Glutamatergic neuron (in vitro differentiated cells): ENCODE measurements at places on chromosomes 11 and 22. TPM values are rescaled to one million over a fixed set of nuclear protein-coding genes. Genes with fewer than 3 reads are reported as not detected.

Gene OR4D5
- total RNA-seq, result not detected

Gene TEAD1
- total RNA-seq, result 62.5 TPM

Gene PNPLA5
- not detected for total RNA-seq

Gene OR51I1
- total RNA-seq, result not detected

Gene MGAT3
- 12.8 TPM for total RNA-seq

Gene SYT9
- 3.7 TPM for total RNA-seq

GRCh38 chr11:112470355-112470754 is 209.7 kb upstream of the PLET1 start:
- H3K36me3 ChIP-seq, result no peaks in the 10 kb centered on the region
- no peaks in the 10 kb centered on the region for H3K4me1 ChIP-seq
- H3K27ac ChIP-seq, result no peak overlapping the region
- no peaks in the 10 kb centered on the region for H3K27me3 ChIP-seq
- no peak for DNase-seq
- no peak overlapping the region for H3K4me3 ChIP-seq

DNA sequence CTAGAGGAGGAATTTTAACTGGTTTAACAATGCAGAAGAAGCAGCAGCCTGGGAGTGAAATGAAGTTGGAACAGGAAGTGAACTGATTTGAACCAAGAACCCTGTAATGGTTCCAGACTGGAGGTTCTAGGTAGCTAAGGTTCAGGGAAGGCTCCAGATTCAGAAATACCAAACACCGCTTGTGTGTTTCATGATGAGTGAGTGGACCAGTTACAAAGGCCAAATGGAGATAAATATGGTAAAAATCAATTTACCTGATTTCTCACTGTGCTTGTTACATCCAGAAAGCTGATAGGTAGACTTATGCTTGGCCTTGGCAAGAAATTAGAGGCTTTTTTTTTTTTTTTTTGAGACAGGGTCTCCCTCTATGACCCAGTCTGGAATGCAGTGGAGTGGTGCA is 12.9 kb downstream of the ATG13 start:
- no peak overlapping the region for H3K27ac ChIP-seq
- H3K27me3 ChIP-seq, result no peaks in the 10 kb centered on the region
- no peaks in the 10 kb centered on the region for H3K4me1 ChIP-seq

DNA sequence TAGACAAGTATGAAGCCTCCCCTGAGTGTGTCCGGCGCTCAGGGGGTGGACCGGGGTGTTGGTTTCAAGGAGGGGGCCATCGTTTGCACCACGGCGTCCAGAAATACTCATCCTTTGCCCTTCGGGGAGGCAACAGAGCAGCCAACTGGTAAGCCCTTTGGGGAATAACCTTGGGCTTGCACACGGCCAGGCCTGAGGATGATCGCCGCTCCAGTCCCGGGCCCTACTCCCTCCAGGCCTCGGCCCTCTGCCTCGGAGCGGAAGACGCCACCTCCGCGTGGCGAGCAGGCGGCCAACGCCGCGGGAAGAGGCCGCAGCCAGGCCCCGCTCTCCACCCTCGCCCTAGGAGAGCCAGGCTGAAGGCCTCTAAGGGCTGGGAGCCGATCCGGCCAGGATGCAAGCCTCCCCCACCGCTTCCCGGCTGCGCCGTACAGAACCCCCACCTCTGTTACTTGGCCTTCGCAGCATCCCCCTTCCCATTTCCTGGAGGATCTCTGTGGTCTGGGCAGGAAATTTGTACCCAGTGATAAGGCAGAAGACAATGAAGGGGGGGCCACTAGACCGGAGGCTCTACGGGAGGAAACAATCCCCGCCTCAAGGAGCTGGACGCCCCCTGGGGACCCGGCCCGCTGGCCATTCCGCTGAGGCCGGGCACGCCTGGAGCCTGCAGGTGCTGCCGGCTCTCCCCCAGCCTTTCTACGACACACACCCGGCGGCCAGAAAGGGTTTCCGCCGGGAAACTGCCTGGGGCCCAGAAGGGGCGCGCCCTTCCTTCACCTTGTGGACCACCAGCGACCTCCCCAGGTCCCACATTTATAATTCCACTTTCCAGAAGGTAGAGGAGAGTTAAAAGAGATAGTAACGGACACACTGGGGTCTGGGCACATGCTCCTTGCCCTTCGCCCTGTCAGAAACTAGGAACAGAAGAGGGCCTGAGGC is 2.6 kb downstream of the ESAM start:
- H3K27ac ChIP-seq, result no peak overlapping the region
- peaks cover 44% of the 10 kb centered on the region for H3K27me3 ChIP-seq
- H3K36me3 ChIP-seq, result no peaks in the 10 kb centered on the region

GRCh38 chr11:132714859-132715440 is 817.4 kb downstream of the OPCML start:
- H3K27ac ChIP-seq, result no peak overlapping the region
- DNase-seq, result no peak
- no peaks in the 10 kb centered on the region for H3K36me3 ChIP-seq
- H3K27me3 ChIP-seq, result no peaks in the 10 kb centered on the region
- no peak overlapping the region for H3K4me3 ChIP-seq

- H3K36me3 ChIP-seq, result peaks cover 6% of the 10 kb centered on the region
- H3K4me3 ChIP-seq, result no peak overlapping the region
- peaks cover 2% of the 10 kb centered on the region for H3K4me1 ChIP-seq
Measured at GRCh38 chr11:69333149-69333710, 39.3 kb downstream of the MYEOV start.

- no peak for DNase-seq
- no peaks in the 10 kb centered on the region for H3K36me3 ChIP-seq
- peaks cover 35% of the 10 kb centered on the region for H3K4me1 ChIP-seq
- H3K27me3 ChIP-seq, result peaks cover 3% of the 10 kb centered on the region
- H3K4me3 ChIP-seq, result no peak overlapping the region
- no peak overlapping the region for H3K27ac ChIP-seq
Measured at GRCh38 chr11:134640971-134641968, 229.2 kb upstream of the B3GAT1 start.

- no peak overlapping the region for H3K4me3 ChIP-seq
- no peak overlapping the region for H3K27ac ChIP-seq
Measured at GRCh38 chr11:69490516-69490915, 9.1 kb downstream of the LINC01488 start.

DNA sequence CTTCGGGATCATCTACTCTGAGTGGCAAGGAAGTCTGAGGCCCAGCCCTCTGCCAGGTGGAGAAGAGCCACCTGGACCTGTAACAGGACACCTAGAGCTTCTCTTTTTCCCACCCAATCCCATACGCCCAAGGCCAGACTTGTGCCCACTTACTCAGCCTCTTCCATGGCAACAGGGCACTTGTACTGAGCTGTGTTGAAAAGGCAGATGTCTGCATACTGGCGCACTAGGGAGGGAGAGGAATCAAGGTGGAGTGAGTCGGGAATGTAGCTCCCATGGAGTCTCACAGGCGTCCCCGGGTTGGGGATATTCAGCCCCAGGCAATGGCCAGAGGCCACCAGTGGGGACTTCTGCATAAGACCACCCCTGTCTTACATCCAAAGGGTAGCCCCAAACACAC is 36.1 kb downstream of the TPBGL start:
- peaks cover 3% of the 10 kb centered on the region for H3K4me1 ChIP-seq
- H3K27me3 ChIP-seq, result peaks cover 3% of the 10 kb centered on the region

DNA sequence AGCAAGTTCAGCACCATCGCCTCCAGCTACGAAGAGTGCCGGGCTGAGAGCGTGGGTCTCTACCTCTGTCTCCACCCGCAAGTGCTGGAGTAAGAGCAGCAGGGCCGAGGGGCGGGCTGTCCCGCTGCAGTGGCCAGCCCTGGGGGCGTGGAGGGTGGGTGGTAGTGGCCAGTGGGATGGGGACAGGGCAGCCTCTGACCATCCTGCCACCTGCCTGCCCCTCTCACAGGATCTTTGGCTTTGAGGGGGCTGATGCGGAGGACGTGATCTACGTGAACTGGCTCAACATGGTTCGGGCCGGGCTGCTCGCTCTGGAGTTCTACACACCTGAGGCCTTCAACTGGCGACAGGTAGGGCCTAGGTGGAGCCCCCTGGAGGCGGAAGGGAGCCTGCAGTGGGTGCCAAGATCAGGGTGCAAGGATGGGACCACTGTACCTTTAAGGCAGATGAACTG is 15.0 kb upstream of the BBS1 start:
- peaks cover 1% of the 10 kb centered on the region for H3K4me1 ChIP-seq
- no peak overlapping the region for H3K27ac ChIP-seq
- no peak overlapping the region for H3K4me3 ChIP-seq
- DNase-seq, result no peak

GRCh38 chr11:61963016-61963281 is 4.5 kb downstream of the FTH1 start:
- peaks cover 18% of the 10 kb centered on the region for H3K36me3 ChIP-seq
- H3K27me3 ChIP-seq, result peaks cover 10% of the 10 kb centered on the region
- no peak for DNase-seq
- H3K4me1 ChIP-seq, result peaks cover 6% of the 10 kb centered on the region

DNA sequence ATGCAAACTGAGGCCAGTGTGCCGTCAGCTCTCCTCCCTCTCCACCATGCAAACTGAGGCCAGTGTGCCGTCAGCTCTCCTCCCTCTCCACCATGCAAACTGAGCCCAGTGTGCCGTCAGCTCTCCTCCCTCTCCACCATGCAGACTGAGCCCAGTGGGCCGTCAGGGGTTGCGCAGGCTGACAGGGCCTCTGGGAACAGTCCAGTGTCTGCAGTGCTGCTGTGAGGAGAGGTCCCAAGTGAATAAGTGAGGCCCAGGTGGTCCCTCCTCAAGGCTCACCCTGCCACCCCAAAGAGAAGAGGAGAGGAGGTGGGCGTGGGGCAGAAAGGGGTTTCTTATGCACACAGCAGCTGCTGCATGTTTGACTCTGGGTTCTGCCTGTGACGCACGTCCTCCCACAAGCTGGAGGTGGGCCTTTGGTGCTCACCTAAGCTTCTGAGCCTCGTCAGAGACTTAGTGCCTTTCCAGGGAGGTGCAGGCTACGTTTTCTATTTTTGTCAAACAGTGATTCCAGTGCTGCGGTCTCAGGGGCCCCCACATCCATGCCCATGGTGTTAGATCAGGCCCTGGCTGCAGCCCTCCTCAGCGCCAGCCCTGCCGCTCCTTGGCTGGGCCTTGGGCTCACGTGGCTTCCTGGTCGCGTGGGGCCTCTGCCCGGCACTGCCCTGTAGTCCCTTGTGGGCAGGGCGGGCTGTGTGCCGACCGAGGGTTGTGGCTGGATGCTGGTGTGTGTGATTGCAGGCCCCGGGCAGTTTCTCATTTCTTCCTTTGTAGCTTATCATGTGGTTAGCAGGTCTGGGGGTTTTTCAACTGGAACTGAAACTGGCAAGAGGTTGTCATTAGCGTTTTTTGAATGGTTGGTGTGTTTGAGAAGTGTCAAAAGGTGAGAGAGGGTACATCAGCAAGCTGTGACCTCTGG is 7.1 kb downstream of the TPCN2 start:
- no peak overlapping the region for H3K27ac ChIP-seq
- no peaks in the 10 kb centered on the region for H3K36me3 ChIP-seq
- H3K27me3 ChIP-seq, result no peaks in the 10 kb centered on the region
- H3K4me1 ChIP-seq, result peaks cover 11% of the 10 kb centered on the region
- no peak overlapping the region for H3K4me3 ChIP-seq

DNA sequence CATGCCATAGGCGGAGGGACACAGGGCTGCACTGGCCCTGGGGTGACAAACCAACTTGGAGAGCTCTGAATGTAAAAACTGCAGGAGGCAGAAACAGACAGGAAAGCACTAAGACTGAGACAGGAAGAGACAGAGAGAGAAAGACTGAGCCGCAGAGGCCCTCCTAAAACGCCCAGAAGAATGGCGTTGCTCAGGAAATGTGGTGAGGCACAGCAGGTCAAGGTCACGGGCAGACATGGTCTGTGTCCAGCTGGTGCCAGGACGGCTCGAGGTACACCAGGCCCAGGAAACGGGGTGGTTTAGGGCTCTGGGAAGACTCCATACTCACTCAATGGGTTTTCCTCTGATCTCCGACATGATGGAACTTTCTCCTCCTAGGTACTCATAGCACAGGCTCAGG is 29.1 kb downstream of the MAFF start:
- no peak overlapping the region for H3K27ac ChIP-seq
- DNase-seq, result no peak

DNA sequence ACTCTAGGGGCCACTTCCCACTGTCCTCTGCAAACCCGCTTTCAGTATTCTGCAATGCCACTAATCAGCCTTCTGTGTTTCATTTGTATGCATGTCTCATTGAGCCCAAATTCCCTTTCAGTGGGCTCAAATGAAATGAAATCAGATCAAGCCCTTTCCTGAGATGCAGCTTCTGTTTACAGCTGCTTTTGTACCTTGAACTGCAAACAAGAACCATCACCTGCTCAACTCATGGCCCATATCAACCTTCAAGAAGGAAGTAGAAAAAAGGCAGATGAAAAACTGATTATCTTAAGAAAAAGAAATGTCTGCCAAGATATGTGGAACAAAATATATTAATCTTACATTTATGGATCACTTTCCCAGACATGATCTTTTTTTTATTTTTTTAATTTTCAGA is 141.1 kb upstream of the ARHGAP42 start:
- no peaks in the 10 kb centered on the region for H3K27me3 ChIP-seq
- no peaks in the 10 kb centered on the region for H3K36me3 ChIP-seq
- H3K4me3 ChIP-seq, result no peak overlapping the region
